ENCODE measurements at places on chromosomes 5 and 9.

- DNase-seq: no peak
Observed at GRCh38 chr9:126851286-126851880, 9.1 kb upstream of the ZBTB34 start.

- no peak for DNase-seq
Observed at GRCh38 chr5:5330728-5331452, 91.6 kb upstream of the ICE1 start.

- no peak for DNase-seq
Observed at GRCh38 chr9:108057421-108058134, 568.0 kb upstream of the KLF4 start.

DNA sequence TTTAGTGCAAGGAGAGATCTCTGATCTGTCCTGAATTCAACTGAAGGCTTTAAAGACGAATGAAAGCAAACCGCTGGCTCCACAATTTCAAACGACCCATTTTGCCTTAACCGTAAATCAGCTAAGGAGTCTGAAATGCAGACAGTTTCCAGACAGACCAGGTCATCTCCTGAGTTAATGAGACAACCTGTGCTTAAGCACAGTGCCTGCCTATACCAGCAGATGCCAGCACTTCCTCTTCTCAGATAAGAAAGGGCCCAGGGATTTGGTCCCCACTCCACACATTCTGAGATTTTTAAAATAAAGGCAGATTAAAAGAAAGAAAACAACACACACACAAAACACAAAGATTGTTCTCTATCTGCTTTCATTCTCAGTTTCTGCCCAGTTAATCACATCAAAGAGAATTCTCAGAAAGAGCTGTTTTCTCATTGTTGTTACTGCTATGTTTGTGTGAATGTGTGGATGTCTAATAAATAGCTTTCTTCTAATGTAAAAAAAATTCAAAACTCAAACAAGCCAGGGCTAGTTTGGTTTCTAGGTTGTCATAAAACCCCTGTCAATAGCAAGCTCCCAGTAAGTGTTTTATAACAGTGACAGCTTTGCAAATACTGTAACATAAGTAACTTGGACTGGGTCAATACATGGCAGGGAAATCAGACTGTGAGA, 157.7 kb upstream of the SLC24A2 start:
- no peak for DNase-seq

GRCh38 chr5:35804841-35805240, 51.9 kb upstream of the IL7R start:
- DNase-seq: no peak

DNA sequence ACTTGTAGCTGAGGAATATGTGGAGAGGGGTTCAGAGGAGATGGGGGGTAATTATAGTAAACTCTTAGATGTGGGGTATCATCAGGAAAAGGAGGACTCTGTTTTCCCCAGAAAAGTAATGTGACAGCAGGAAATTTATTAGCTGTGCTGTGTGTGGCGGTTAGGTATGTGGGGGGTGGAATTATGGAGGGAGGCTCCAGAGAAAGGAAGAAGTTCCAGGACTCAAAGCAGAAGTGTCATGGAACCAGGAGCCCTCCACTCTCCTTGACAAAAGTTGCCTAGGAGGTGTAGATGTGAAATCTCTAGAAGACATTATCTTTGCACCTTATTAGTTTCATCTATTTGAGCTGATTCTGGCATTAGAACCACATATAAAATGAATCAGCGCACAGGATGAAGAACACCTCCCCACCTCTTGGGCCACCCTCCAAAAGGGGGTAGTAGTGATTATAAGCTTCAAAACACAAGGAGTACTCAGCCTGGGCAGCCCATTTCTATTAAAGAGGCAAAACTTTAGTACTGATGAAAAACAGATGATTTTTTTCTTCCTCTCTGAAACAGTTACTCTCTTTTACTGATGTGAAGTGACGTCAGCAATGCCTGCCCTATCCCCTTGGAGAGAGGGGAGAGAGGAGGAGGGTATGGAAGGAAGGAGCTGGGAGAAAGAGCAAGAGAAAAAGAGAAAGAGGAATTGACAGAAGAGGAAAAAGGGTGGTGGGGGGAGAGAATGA, 18.2 kb downstream of the NR2F1 start:
- DNase-seq: no peak

- DNase-seq: no peak
Observed at GRCh38 chr5:113357696-113358476, 76.9 kb downstream of the TSSK1B start.

GRCh38 chr5:158917731-158918130, 182.0 kb downstream of the EBF1 start:
- DNase-seq: no peak

DNA sequence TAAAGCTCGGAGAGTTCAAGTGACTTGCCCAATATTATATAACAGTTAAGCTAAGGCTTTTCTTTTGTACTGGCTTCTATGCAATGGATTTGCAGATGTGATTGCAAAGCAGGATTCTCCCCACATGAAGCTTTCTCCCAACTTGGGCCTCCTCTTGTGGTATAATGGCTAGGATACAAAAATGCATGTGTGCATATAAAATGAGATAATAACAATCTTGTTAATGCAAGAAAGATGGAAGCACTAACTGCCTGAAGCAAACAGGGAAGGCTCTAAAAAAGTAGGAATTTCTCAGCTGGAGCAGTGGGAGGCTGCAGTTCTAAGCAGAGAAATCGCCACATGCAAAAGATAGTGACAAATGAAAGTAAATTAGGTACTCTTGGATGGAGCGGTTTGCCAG, 444.2 kb upstream of the RIOK2 start:
- no peak for DNase-seq

DNA sequence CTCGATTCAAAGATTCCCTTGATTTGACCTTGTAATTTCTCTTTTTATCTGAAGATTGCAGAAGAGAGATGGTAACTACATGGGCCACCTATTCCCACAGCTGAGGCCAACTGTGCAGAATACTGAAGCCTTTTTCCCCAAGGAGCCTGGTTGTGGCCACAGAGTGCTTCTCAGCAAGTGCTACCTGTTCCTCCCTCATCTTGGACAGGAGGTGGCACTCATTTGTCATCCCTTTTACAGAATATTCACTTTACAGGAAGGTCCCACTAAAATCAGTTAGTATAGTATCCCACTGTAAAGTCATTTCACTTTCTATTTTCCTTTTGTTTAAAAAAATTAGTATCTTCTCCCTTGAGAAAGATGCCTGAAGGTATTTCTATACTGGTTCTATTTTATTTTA, 346.4 kb downstream of the ARL15 start:
- DNase-seq: no peak

- no peak for DNase-seq
Observed at GRCh38 chr5:119945691-119946090, 316.3 kb downstream of the FAM170A start.

Data from activated CD8-positive, alpha-beta memory T cell treated with anti-CD3 and anti-CD28 coated beads for 1 hour (primary cell).